ENCODE measurements at places on chromosomes 5 and 9.

DNA sequence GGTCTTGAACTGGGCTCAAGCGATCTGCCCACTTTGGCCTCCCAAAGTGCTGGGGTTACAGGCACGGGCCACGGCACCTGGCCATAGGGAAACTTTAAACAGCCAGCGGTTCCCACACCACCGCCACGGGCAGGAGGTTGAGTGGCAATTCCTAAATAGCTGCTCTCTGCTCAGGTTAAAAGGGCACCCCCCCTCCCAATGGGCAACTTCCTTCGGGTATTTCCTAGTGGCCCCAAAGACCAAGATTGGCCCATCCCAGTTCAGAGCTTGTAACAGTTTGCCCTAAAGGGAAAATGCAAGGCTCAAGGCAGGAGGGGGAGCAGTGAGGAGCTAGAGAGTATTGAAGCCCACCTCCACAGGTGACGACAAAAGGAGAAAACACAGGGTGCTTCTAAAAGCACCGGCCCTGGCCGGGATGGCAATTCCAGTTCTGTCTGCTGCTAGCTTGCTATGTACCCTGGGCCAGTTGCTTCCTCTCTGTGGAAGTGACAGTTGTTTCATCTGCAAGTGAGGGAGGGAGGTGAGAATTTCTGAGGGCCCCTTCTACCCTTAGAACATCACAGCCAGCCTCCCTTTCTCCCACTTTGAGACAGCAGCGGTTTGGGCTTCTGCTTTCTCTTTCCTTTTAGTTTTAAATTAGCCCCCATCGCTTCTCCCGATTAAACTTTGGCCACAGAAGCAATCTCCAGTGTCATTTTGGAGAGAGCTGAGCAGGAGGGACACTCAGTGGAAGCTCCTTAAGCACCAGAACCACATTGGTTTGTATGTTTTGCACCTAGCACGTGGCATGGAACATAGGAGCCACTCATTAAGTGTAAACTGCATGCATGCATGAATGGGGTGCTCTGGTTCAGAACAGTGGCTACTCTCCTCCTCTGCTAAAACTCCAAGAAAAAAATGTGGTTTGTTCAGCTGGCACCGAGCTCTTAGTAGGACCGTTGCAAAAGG, 17.3 kb upstream of the TNIP1 start:
- DNase-seq: no peak

- DNase-seq: no peak
Measured at GRCh38 chr5:112411903-112412302, 7.2 kb downstream of the EPB41L4A start.

DNA sequence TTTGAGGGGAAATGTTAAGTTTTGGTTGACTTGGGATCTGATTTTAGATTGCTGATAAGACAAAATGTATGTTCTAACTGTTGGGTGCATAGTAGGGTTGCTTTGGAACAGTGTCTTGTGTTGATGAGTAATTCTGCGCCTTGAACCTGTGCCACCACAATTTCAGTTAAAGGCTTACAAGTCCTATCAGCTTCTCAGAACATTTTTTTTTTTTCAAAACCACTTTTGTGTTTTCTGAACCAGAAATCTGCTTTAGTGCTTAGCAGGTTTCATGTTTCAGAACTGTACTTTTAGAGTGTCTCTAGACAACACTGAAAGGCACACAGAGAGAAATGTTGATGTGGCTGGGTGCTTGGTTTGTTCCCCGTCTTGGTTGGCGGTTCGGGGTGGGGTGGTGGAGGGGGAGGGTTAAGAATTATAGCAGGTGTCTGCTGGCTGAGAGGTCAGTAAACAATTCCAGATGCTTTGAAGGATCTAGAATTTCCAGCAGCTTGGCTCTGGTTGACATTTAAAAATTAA, 84.6 kb downstream of the ANKRD55 start:
- no peak for DNase-seq

DNA sequence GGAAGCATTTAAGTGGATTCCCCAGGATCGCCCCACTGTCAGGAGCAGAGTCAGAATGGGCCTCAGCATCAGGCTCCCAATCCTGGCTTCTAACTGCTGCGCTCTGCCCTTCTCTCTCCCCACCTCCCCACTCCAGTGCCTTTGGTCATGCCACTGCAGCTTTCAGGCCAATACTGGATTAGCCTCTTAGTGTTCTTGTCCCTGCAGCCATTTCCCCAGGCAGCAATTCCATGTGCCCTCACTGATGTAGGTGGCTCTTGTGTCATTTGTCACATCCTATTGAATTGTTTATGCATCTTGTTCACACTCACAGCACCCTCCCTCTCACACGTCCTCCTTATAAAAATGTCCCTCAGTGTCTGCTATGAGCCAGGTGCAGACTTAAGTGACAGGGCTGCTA, 544.2 kb upstream of the DAP start:
- no peak for DNase-seq

GRCh38 chr5:79454043-79454442, 59.9 kb downstream of the HOMER1 start:
- no peak for DNase-seq

- no peak for DNase-seq
Measured at GRCh38 chr9:106880863-106881262, 17.9 kb downstream of the ZNF462 start.

DNA sequence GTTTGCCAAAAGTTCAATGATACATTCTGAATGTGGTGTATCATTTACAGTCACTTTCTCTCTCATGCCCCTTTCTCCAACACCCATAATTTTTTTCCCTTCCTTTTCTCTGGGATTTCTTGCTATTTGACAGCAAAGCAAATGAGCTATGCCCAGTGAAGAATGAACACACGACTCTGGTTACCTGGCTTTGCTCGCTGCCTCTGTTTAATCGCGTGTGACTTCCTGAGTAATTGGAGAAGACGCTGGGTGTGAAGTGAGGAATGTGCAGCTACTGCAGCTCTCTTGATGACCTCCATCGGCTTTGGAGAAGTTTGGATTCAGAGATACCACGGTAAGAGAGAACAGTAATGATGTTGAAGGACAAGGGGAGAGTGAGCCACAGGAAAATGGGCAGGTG, 651.8 kb downstream of the KIF4B start:
- no peak for DNase-seq
